ENCODE measurements at places on chromosomes 7 and 10.

- DNase-seq: no peak
These were observed 371.5 kb upstream of the MTPN start for GRCh38 chr7:136348542-136349192.

DNA sequence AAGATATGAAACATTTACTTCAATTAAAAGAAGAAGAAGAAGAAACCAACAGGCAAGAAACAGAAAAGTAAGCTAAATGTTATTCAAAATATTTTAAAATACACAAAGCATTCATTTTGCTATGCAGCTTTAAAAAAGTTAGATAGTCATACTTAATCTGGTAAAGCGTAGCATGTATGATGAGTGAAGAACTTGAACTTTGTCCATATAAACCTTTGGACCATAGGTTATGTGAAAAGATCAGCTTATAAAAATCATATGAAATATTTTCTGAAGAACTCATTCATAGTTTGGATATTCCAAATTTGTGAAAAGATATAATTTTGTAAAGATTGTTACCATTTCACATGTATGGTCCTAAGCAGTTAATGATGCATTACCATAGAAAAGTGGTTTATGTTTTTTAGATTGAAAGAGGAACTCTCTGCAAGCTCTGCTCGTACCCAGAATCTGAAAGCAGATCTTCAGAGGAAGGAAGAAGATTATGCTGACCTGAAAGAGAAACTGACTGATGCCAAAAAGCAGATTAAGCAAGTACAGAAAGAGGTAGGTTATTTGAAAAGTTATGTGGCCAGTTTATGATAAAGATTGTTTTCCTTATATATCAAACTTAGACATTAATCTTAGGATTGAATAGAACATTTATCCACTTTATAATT is 37.3 kb downstream of the KIF20B start:
- peak; percentile 14 for DNase-seq

DNA sequence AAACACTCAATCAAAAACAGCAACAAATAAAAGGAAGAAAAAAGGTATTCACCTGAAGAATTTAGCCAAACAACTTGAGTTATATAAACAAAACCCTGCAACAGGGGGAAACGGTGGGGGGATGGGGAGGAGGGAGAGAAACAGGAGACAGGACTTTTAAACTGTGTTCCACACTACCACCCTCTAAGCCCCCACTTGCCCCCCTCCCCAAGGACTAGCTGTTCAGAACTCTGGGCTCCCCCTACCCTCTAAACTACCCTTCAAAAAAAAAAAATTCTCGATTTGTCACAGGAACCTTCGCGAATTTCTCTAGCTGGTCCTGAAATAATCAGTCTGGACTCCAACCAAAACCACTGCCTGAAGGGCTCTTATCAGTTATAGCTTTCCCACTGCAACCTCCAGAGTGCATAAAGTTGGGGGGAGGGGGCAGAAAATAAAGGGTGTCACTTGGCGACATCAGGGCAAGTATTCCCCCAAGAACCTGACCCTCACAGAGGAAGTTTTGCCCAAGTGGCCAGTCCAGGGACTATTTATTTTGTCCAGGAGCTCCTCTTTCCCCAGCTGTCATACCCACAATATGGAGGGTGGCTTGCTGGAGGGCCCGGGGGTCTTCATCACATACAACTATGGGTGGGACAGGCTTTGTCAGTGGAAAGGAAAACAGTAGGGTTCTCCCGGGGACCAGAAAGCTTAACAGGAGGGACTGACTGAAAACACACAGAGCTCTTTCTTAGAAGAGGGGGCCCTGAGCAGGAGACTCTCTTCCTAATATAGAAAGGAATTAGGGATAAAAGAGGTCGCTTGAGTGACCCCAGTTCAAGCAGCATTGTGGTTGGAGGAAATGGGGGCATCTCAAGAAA is 1.3 kb downstream of the UBE2H start:
- DNase-seq: no peak

DNA sequence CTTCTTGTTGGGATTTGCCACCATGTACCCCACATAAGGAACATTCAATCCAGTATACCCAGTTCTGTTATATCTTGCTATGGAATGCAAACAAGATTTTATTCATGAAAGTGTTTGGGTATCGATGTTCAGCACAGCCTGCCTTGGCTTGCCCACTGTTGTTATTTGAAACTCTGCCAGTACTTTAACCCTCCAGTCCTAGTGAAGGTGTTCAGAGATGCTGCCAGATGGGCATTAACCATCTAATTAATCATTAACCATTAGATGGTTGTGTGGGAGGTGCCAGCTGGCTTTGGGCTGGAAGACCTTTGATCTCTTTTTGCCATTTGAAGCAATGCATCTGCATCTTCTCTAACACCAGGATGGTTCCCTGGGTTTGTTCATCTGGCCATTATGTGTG is 363.0 kb downstream of the SH2D4B start:
- no peak for DNase-seq

DNA sequence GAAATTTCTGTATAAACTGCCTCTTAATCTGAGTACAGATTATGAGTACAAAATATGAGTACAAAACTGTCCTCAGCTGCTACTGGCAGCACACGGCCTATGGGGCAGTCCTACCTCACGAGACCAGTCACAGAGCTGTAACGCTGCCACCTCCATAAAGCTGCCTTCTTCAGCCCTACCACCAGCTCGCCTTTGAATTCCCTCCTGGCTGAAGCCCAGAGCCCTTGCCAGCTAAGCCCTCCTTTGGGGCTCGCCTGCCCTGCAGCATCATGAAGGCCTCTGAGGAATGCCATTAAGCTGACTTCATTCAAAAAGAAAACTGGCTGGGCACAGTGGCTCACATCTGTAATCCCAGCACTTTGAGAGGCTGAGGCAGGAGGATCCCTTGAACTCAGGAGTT is 180.0 kb upstream of the SH2B2 start:
- no peak for DNase-seq

GRCh38 chr10:104615136-104615535 is 26.0 kb upstream of the SORCS3 start:
- no peak for DNase-seq

DNA sequence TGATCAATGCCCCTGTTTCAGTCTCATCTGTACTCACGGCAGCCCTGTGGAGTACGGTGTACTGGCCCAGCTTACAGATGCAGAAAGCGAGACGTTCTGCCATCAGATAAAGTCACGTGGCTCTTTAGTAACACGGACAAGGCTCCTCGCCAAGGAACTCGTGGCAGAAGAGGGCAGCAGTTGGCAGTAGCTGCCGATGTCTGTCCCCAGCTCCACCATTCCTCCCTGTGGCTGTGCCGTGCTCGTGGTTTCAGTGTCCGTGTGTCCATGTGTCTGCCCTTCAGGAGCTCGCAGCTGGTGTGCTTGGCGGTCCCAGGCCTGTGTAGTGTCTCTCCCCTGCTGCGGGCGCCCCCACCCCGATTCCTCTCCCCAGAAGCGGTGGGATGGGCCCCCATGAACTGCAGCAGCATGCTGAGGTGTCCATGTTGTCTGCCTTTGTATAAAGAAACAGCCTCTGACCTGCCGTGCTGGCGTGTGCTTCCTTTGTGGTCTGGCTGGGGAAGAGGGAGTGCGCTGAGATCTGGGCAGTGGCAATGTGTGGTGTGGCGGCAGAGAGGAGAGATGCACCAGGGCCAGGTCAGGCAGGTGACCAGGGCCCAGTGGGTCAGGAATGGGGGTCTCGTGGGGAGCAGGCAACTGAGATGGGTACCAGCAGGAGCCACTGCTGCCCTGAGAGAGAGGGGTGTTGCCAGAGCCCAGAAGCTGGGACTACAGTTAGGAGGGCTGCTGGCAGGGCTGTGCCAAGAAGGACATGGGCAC is 9.8 kb downstream of the RHBDD2 start:
- no peak for DNase-seq

DNA sequence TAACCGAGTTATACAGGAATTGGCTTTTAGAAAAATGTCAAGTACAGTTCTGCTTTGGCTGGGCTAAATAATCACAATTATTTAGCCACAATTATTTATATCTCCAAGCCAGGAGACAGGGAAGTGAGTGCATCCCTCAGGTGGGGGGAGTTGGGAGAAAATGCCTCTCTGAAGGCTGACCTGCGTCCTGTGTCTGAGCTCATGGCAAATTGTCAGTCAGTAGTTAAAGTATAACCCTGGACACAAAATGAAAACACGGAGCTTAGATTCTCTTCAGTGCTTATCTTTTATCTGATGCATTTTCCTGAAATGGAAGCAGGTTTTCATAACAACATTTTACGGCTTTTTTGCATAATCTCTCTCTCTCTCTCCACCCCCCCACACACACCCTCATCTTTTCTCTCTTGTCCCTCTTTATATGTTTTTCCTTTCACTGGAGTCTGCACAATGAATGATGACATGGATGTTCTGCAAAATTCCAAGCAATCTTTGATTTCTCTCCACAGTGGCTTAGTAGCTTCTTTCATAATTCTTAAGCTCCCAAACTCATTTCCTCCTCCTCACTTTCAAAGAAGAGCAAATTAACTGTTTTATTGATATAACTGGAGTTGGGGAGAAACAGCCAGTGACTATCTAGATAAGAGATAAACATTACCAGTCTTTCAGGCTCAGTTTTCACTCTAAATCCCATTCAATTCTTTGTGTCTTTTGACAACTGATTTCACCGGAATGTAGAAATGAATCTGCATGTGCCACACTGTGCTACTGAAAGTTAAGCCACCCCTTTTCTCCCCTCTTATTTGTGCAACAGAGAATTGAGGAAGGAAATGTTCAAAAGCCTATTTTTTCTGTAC is 521.4 kb upstream of the GHITM start:
- DNase-seq: no peak

- no peak for DNase-seq
These were observed 12.2 kb downstream of the COMTD1 start for GRCh38 chr10:75223507-75223906.

GRCh38 chr10:110068780-110069179 is 61.0 kb downstream of the ADD3 start:
- DNase-seq: no peak

- DNase-seq: no peak
These were observed 346.7 kb downstream of the NRG3 start for GRCh38 chr10:82221601-82222149.

DNA sequence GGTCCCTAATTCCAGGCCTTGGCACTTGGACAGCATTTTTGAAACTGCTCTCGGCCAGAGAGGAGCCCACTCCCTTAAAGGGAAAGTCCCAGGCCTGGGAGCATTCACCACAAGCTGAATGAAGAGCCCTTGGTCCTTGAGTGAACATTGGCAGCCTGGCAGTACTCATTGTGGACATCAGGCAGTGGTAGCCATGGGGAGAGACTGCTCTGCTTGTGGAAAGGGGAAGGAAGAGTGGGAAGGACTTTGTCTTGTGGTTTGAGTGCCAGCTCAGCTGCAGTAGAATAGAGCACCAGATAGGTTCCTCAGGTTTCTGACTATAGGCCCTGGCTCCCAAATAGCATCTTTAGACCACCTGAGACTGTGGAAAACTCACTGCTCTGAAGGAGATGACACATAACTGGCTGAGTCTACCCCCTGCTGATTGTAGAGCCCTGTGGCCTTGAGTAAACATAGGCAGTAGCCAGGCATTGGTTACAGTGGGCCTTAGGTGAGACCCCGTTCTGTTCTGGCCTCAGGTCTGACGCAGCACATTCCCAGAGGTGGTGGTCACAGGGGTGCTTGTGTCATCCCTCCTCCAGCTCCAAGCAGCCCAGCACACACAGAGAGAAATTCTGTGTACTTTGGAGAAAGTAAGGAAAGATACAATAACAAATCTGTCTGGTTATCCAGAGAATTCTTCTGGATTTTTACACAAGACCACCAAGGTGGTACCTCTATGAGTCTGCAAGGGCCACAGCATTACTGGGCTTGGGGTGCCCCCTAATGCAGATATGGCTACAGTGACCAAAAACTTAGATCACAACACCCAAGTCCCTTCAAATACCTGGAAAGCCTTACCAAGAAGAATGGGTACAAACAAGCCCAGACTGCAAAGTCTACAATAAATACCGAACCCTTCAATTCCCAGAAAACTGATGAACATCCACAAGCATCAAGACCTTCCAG is 153.8 kb downstream of the GNAI1 start:
- DNase-seq: no peak

GRCh38 chr10:30422981-30423654 is 10.9 kb upstream of the MAP3K8 start:
- DNase-seq: no peak

DNA sequence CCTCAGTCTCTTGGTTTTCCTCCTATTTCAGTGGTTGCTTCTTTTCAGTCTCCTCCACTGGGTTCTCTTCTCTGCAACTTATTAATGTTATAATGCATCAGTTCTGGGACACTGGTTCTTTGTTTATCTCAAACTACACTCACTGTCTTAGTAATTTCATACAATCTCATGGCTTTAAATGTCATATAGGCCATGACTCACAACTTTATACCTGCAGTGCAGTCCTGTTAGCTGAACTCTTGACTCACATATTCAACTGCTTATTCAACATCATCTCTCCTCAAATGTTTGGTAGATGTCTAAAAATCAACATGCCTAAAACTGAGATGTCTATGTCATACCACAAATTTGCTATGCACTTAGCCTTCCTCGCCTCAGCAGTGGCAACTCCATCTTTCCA is 101.2 kb upstream of the PALS2 start:
- DNase-seq: no peak

GRCh38 chr7:95777269-95777668 is 4.9 kb downstream of the DYNC1I1 start:
- DNase-seq: no peak

Measured in CD8-positive, alpha-beta T cell (primary cell).